ENCODE measurements at places on chromosomes 1 and 21. TPM values are rescaled to one million over a fixed set of nuclear protein-coding genes. Genes with fewer than 3 reads are reported as not detected.

- no peak for DNase-seq
These were observed 2.7 kb downstream of the CDKN2C start for GRCh38 chr1:50972766-50973165.

Gene ANGPTL1
- polyA plus RNA-seq: not detected

DNA sequence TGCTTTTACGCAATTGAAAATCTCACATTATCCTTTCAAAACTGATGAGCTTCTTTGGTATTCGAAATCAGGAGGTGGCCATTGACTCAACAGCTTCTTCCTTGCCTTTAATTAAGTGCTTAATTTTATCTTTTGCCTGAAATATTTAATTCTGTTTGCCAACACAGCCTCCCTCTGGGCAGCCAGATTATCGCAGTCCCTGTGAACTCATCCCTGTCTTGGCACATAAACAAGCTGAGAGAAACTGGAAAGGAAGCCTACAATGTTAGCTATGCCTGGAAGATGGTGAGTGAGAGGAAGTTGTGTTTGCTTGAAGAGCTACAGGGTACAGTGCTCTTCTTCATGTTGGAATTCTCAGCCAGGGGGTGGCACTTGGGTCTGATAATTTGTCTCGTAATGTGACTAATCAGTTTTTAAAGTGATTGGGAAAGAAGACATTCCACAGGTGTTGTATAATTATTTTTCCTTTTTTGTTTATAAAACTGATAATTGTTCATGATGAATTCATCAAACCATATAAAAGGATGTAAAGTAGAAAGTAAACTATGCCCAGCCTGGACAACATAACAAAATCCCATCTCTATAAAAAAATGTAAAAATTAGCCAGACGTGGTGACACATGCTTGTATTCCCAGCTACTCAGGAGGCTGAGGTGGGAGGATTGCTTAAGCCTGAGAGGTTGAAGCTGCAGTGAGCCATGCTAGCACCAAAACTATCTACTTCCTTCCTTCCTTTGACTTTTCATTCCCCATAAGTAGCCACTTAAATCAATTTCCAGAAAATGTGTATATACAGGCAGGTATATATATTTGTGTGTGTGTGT lies 90.1 kb upstream of the RAVER2 start:
- DNase-seq: no peak

DNA sequence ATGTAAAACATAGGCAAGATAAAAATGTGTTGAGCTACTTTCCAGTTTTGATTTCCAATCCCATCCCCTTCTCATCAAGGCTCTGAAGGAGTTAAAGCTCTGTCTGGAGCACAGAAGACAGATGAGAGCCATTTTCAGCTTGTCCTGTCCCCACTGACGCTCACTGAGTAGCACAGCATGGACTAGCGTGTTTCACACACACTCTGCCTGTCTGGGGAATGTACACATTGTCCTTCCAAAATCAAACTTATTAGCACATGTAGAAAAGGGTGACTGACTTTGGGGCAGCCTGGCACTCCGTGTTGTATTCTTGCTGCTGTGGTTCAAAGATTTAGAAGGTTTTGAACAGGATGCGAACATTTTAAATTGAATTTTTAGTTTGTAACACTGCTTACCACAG lies 139.2 kb downstream of the NEK7 start:
- no peak for DNase-seq

- no peak for DNase-seq
These were observed 6.5 kb downstream of the INSRR start for GRCh38 chr1:156852418-156852874.

DNA sequence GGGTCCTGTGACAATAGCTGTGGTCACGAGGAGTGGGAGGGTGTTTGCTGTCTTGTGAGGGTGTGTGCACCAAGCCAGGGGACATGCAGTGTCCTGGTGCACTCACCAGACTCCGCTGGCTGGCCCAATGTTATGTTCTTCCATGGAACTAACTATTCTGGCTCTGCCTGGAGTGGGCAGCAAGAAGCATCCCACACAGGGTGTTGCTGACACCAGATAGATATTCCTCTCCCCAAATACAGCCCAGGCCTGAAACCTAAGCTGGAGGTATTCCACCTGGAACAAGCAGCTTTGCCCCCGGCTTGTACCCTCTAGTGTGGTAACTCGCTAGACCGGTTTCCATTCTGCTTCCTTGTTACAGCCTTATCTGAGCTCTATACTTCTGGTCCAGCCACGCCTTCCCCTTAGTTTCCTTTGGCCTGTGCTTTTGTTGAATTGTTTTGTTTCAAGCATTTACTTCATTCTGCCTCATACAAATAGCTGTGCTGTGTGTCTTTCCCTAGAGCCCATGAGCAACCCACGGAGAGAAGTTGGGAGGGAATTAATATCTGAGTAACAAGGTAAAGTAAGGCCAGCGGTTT lies 14.7 kb upstream of the LY9 start:
- no peak for DNase-seq

DNA sequence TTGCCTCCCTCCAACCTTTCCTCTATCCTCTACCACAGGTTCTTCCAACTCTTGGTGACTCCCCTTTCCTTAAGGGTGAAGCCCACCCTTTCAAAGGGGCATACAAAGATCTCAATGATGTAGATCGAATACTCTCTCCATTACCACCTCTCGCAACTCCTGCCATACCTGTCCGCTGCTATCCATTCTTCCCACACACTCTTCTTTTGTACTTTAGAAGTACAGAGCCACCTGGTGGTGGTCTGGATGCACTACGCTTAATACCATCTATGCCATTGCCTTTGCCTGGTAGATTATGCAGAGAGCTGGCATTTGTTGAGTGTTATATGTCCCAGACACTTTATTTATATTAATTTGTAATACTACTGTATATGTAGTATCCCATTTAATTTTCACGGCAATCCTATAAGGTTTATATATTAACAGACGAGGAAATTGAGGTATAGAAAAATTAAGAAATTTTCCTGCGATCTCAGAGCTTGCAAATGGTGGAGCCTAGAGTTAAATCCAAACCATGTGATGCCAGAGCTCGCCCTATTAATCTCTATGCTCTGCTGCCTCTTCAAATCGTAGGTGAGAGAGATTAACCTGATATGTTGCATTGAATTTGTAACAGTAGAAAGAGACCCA lies 22.9 kb downstream of the TSHB start:
- peak; percentile 36 for DNase-seq

DNA sequence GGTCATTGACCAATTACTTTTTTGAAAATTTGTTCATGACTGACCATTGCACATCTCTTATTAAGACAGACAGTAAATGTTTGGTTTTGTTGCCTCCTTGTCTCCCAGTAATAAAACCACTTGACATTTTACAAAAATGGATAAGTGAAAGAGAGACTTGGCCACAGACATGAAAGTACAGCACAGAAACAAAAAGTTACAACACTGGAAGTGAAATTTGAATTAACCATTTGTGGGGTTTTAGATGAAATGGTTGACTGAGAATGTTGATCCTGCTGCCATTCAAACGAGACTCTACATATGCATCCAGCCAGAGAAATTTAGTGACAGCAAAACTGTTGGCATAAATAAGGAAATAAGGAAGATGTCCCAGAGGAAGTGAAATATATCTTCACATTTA lies 79.3 kb upstream of the B3GALT2 start:
- DNase-seq: no peak

DNA sequence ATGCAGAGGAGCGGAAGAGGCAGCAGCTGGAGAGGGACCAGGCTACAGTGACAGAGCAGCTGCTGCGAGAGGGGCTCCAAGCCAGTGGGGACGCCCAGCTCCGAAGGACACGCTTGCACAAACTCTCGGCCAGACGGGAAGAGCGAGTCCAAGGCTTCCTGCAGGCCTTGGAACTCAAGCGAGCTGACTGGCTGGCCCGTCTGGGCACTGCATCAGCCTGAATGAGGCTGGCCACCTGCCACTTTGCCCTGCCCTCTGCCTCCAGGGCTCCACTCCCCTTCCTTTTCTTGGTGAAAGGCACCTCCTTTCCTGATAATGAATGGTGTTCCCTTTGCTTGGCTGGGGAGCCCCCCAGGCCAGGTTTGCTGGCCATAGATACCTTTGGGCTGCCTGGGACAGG lies 3.3 kb upstream of the HMGN2 start:
- no peak for DNase-seq

DNA sequence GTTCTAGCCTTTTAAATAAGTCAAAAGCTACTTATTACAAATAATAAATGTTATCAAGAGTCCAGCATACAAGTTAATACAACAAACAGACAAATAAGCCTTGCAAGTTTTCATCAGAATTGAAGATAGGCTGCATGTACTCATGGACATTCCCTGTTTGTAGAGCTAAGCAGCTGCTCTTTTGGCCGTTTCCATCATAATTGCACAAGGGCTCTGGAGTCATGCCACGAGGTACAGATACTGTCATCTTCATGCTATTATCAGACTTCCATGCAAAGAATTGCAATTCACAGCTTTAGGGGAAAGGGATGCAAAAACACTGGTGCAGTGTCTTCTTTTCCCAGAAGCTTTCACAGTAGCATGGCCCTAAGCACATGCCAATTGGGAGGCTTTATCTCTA lies 52.8 kb upstream of the TBX15 start:
- no peak for DNase-seq

GRCh38 chr1:204127597-204128242 lies 24.1 kb downstream of the ETNK2 start:
- no peak for DNase-seq

Gene KCNJ6
- polyA plus RNA-seq: not detected

DNA sequence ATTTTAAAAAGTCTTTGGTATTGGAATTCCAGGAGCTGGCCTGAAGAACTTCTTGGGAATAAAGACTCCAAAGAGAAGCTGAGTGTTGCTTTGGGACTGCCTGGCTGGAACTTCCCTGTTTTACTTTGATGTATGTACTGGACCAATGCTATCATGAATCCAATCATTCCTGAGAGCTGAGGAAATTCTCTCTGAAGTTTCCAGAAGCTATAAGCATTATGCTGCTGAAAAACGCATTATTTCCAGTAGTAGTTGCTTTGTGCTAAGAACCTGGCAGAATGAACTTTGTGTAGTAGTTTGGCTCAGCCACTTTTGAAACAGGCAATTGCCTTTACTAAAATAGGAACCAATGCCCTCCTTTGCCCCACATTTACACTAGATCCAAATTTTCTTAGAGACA lies 260.7 kb downstream of the HLX start:
- no peak for DNase-seq

DNA sequence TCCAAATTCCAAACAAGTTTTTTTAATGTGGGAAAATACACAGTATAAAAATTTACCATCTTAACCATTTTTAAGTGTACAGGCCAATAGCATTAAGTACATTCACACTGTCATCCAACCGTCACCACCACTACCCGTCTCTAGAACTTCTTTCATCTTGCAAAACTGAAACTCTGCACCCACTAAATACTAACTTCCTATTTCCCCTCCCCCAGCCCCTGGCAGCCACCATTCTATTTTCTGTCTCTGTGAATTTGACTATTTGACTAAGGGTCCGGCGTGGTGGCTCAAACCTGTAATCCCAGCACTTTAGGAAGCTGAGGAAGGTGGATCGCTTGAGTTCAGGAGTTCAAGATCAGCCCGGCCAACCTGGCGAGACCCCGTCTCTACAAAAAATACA lies 36.1 kb downstream of the CLSTN1 start:
- no peak for DNase-seq

Gene SEC16B
- 0.21 TPM for polyA plus RNA-seq
